ENCODE measurements at places on chromosomes 2 and 18. TPM values are rescaled to one million over a fixed set of nuclear protein-coding genes. Genes with fewer than 3 reads are reported as not detected.
A peak's percentile ranks its signal among the peaks of the same experiment; 100 is the strongest.

DNA sequence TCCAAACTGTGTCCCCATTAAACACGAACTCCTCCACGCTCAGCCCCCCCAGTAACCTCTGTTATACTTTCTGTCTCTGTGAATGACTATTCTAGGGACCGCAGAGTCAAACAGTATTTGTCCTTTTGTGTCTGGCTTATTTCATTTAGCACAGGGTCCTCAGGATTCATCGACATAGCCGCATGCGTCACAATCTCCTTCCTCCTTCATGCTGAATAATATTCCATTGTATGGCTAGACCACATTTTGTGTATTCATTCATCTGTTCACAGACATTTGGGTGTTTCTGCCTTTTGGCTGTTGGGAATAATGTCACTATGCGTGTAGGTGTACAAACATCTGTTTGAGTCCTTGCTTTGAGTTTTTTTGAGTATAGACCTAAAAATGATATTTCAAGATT lies 80.9 kb downstream of the SH3RF3 start:
- DNase-seq: peak; percentile 38

DNA sequence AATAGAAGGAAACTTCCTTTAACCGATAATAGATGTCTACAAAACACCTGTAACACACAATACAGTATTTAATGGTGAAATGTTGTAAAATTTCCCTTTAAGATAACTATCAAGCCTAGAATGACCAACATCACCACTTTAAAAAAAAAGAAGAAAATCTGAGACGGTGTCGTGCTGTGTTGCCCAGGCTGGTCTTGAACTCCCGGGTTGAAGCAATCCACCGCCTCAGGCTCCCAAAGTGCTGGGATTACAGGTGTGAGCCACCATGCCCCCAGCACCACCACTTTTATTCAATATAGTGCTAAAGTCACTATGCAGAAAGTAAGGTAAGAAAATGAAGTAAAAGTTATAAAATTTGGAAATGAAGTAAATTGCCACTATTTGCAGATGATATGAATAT lies 96.9 kb downstream of the MYOM1 start:
- DNase-seq: no peak

GRCh38 chr18:48042431-48042830 lies 112.0 kb upstream of the SMAD2 start:
- DNase-seq: no peak

GRCh38 chr2:46451131-46451711 lies 28.1 kb upstream of the TMEM247 start:
- DNase-seq: no peak

- no peak for DNase-seq
These were observed 19.7 kb downstream of the CYP1B1 start for GRCh38 chr2:38056216-38056615.

DNA sequence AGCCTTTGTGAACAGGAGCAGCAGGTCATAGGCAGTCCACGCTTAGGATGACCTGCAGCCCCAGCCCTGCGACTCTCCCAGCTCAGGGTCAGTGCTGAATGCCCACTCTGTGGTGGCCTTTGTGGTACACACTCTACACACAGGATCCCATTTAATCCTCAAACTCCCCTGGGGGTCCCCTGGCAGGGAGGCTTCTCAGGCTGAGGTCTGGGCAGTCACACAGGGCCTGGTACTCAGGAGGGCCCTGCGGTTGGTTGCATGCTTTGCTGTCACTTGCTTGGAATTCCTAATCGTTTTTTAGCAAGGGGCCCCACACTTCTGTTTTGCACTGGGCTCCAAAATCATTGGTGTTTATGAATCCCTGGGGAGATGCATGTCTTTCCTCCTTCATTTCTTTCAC lies 113.0 kb downstream of the EML6 start:
- DNase-seq: no peak

DNA sequence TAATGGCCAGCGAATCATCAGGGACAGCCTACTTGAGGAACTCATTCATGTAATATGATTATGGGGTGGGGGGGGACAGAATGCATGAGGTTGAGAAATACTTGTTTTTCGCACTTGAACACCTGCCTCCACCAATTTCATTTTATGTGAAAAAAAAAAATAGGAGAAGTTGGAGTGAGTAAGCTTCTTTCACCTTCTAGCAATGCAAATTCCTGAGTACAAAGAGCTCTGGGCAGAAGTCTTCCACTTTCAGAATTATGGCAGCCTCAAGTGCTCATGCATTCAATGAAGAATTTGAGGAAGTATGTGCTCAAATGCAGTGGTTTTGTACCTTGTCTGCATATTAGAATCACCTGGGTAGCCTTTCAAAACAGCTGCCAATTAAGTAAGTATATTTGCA lies 40.1 kb upstream of the GPD2 start:
- DNase-seq: no peak

MAPK4 gene
- total RNA-seq: 17.9 TPM

SPP2 gene
- not detected for total RNA-seq

SERPINB10 gene
- total RNA-seq: 0.47 TPM

- DNase-seq: no peak
These were observed 74.4 kb downstream of the SH3RF3 start for GRCh38 chr2:109203246-109204011.

DNA sequence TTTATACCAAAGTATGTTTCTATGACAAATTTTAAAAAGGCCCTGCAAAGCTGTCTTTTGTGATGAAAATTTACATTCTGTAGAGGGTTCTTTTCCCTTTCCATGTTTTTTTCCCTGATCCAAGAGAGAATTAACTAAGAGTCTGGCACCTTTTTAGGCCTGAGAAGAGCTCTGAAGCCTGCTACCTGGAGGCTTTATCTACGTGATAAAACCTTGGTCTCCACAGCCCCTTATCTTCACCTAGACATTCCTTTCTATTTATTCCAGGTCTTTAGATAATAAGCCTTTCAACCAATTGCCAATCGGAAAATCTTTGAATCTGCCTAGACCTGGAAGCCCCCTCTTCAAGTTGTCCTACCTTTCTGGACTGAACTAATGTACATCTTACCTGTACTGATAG lies 774.1 kb upstream of the LRRTM1 start:
- DNase-seq: no peak

GRCh38 chr2:33589444-33589843 lies 9.7 kb downstream of the FAM98A start:
- no peak for DNase-seq

DNA sequence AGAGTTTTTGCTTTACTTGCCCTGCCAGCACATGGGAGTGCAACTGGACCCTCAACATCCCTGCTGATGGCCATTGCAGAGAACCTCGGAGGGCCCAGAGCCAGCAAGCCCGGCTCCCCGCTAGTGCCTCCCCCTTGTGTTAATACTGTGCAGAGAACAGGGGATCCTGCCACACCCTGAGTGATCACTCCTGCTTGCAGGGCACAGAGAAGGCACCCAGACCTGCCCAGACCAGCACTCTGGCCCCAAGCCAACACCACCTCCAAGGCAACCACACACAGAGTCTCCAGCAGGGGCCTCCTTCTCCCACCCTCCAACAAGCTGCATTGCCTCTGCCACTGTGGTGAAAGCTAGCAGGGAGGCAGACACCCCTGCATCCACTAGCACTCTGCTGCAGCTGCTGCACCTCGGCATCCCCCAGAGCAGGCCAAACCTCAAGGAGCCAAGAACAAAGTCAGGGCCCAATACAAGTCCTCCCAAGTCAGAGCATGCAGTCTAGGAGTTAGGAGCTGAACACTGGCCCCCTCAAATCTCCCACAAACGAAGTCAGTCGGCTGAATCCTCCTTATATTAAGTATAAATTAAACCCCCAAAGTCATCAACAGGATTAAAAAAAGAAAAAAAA lies 157.7 kb downstream of the CCDC178 start:
- DNase-seq: no peak

SLC25A12 gene
- 75.0 TPM for total RNA-seq

GRCh38 chr2:99256677-99257076 lies 1.2 kb upstream of the LYG2 start:
- no peak for DNase-seq

TMEM169 gene
- total RNA-seq: 0.26 TPM

RGPD4 gene
- not detected for total RNA-seq

CRYGD gene
- total RNA-seq: not detected

GRCh38 chr18:46097431-46097800 lies 680 bp downstream of the ATP5F1A start:
- DNase-seq: no peak

- DNase-seq: no peak
These were observed 27.3 kb downstream of the SESTD1 start for GRCh38 chr2:179237209-179237946.

DNA sequence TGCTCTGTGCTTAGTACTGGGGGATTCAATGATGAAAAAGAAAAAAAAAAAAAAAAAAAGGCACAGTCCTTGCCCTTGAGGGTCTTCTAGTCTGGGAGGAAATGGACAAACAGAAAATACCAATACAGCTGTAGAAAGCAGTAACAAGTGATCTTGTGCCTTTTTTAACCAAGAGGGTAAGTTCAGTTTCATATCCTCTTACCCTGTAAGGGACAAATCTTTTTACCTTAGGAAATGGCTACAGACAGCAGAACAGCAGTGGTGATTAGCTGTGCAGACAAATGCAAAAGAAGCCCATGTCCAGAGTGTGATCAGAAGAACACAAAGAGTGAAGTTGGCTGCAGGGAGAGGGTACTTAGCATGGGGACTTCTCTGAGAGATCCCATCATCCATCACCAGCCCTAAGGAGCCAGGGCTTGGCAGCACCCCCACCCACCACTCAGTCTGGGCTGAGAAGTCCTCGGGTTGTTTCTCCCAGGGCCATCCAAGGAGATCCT lies 102.9 kb downstream of the ALPK2 start:
- no peak for DNase-seq

- no peak for DNase-seq
These were observed 152.5 kb upstream of the APCDD1 start for GRCh38 chr18:10301831-10302483.

- no peak for DNase-seq
These were observed 416.2 kb upstream of the ID2 start for GRCh38 chr2:8265476-8266226.

CHRNG gene
- total RNA-seq: not detected

TTL gene
- total RNA-seq: 32.4 TPM

- DNase-seq: peak; percentile 58
These were observed 40.8 kb downstream of the MTERF4 start for GRCh38 chr2:241061275-241061674.

DNA sequence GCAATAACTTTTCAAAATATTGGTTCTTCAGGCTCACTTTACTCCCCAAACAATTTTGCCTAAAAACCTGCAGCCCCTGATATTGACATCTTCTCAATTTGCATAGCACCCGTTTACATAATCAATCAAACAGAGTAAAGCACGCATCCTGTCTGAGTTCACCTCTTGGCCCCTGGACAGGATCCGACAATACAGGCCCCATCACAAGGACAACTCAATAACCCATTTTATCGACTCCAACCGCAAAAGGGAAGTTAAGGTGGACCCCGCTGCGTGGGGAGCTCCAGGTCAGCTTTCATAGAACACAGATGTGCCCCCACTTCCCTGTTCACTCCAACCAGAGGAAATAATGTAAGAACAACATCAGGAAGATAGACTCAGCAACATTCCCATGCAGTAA lies 44.7 kb downstream of the TTC32 start:
- no peak for DNase-seq

GRCh38 chr2:119862127-119862889 lies 102.6 kb downstream of the PTPN4 start:
- no peak for DNase-seq

SLC8A1 gene
- total RNA-seq: 493 TPM

INHA gene
- 28.3 TPM for total RNA-seq
